ENCODE measurements at places on chromosomes 5 and 9.

DNA sequence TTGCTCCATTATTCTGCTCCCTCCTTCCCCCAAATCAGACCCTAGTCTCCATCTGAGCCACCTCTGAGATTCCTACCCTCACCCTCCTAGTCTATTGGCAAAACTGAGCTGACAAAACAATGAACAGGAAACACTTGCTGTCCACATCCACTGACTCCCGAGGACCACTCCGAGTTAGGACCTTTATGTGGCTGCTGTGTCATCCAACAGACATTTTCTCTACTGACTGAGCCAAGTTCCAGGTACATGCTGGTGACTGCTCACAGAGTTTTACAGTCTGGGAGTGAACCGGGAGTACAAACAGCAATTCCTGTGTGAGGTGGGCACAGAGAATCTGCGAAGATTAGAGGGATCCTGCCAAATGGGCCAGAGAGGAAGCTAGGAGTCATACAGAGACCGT lies 39.2 kb downstream of the CFAP90 start:
- DNase-seq: no peak

DNA sequence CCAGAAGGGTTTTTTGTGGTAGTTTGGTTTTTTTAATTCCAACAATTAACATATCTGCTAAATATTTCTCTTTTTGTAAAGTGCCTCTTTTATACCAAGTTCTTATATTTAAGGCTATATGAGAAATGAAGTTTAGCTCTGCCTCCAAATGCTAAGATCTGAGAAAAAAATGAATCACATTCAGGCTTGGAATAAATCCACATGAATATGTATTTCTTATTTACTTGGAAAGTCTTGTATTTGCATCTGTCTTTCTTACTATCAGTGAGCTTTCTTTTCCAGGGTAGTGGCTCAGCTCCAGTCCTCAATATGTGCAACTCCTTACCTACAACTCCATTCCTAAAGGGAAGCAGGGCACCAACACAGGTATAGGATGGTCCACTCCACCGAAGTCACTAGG lies 127.9 kb downstream of the GLIS3 start:
- DNase-seq: no peak

DNA sequence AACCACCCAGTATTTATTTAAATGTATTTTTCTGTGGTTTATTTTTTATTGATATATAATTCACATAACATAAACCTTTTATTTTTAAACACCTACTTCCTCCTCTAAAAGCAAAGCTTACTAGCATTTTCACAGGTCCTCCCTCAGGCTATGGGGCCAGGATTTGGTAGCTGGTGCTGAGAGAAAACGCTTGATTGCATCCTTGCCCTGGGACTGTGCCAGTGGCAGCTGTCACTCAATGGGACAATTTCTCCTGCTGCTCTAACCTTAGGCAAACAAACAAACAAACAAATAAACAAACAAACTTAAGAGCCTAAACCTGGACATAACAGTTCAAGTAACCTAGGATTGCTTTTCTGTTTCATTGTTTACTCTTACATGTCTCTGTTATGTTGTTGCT lies 102.7 kb downstream of the FOCAD start:
- DNase-seq: no peak

DNA sequence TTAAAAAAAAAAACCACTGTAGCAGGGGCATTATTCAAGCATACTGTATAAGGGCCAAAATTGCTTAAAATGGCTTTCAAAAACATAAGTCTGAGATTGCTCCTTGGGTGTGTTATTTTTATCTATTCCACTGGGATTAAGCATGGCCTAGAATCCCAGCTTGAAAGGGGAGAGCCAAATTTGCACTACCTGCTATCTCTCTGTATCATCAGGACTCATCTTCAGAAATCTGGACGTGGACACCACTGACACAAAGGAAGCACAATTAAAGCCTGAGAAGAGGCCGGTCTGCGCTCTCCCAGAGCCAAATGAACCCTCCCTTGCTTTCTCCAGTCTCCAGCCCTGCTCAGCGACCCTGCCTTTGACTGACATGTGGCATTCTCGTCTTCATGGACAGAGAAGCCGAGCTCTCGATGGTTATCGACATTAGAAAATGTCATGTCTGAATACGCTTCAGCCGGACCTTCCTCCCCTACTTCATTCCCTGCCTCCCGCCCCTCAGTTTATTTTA lies 151.3 kb downstream of the EBF1 start:
- DNase-seq: no peak

DNA sequence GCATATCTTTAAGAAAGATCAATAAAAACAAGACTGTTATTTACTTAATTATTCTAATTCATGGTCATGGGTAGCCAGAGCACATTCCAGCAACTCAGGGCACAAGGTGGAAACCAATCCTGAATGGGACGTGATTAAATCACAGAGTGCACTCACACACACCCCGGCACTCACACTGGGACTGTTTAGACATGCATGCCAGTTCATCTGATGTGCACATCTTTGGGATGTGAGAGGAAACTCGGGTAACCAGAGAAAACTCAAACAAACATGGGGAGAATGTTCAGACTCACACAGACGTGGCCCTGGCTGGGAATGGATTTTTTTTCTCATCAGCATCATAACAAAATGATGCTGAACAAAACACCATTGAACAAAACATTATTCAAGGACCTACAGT lies 29.4 kb downstream of the SMAD5 start:
- no peak for DNase-seq

GRCh38 chr9:109640580-109641371 lies 139.2 kb upstream of the PALM2AKAP2 start:
- DNase-seq: no peak

GRCh38 chr5:90503596-90503995 lies 25.8 kb downstream of the LYSMD3 start:
- DNase-seq: no peak

- DNase-seq: no peak
Observed at GRCh38 chr9:77016526-77017504, 2.6 kb upstream of the FOXB2 start.

DNA sequence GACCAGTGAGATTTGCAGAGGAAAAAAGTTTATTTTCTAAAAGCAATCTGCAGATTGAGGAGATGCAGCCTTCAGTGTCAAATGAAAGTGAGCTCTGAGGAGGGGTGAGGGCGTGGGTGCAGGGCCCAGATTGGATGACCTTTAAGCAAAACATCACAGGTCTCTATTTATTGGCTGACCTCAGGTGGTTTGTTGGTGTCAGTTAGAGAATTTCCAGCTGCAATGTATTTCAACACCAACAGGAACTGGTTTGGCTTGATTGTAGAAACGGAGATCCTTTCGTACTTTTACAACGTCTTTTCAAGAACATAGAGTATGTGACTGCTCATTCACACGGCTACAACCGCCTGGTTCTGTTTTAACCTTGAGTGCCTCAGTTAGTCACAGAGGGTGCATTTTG lies 1069.1 kb downstream of the EFNA5 start:
- no peak for DNase-seq

- no peak for DNase-seq
Observed at GRCh38 chr5:155512329-155512728, 498.8 kb downstream of the KIF4B start.

GRCh38 chr5:73394610-73395009 lies 54.0 kb downstream of the FOXD1 start:
- no peak for DNase-seq

DNA sequence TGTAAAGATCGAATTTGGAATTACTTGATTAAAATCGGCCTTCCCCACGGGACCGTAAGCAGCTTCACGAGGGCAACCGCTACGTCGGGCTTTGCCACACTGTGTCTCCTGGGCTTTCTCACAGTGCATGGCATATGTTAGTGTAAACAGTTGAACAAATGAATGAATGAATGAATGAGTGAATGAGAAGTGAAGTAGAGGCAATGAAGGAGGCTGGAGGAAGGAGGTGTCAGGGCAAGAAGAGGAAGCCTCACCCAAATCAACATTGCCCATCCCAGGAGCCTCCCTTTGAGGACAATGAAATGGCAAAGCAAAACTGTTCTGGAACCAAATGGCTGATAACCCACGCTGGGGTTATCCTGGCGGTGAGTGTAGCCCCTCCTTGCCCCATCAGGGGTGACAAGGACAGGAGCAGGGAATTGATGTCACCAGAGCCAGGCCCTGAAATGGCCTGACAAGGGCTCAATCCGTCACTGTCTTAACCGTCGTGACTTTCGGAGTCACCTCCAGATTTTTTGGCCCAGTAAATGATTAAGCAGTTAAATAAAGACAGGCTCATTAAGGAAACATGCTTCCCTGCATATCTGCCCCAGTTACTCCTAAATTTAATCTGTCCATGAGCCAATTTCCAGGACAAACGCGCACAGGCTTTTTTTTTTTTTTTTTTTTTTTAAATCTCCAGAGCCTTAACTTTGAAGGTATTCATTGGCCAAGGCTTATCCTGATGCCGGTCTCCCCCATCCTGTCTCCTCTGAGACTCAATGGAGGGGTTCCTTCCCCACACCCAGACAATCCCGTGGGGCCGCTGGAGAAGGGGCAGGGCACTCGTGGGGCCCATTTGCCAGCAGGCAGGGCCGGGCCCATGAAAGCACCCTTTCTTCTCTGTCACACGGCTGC lies 88.4 kb upstream of the BOD1 start:
- no peak for DNase-seq

DNA sequence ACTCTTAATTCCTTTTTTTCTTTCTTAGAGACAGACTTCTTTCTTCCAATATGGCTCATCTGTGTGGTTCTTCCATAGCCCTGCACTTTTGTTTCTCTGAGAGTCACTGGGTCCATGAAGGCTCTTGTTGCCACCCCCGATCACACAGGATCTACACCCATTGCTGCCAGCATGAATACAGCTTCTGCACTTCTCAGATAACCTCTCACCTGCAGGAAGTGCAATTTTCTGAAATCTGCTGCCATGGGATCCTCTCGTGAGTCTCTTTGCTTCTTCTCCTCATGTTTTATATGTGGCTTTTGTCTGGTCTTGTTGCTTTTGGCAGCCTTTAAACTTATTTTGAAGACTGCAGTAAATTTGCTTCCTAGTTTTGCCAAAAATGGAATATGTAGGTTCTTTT lies 171.2 kb downstream of the TMEM167A start:
- DNase-seq: no peak

DNA sequence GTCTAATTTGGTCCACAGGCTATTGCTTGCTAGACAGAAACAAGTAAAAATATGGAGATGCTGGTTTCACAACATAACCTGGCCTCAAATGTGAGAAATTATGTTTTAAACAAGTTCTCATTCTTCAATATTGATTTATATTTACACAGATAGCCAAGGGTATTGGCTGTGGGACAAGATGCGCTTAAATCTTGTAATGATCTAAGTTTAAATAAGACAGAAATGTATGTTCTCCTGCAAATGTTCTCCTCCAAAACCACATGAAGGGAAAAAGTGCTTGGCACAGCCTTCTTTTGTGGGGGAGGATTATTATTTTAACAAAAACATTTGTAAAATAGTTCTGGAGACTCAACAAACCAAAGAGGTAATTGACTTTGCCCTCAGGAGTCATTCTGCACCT lies 356.0 kb downstream of the DMAC1 start:
- no peak for DNase-seq

DNA sequence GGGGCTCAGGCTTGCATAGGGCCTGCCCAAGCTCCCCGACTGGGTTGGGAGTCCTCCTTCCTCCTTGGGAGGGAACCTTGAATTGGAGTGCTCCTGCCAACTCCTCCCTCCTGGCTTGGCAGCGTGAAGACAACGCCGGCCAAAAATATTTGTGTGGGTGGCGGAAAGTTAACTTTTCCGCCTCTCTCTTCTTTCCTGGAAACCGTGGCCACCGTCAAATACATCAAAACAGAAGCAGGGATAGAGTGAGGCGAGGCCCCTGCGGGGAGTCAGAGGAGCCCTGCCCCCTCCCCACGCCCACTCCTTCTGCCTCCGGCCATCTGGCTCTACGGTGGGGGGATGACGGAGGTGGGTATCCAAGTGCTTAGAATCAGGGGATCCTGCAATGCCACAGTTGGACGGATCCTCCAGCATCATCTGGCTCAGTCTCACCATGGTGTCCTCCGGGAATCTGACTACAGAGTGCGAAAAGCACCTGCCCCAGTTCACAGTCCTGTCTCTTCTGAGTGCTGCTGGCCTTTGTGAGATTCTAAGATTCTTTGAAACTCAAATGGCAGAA lies 25.2 kb upstream of the SYNPO start:
- DNase-seq: no peak

DNA sequence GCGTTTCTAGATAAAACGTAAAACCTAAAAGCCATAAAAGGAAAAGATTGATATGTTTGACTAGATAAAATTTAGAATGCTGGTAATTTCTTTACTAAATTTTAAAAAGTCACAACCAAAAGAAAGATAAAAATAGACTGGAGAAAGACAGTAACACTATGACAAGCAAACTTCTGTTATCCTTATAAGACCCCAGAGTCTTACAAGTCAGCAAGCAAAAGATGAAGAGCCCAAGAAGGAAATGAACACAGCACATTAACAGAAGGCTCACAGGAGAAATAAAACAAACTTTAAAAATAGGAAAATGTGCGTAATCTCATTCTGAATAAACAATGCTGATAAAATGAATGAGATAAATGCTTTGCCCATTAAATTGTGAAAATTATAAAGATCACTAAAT lies 29.7 kb downstream of the IL7R start:
- DNase-seq: no peak

DNA sequence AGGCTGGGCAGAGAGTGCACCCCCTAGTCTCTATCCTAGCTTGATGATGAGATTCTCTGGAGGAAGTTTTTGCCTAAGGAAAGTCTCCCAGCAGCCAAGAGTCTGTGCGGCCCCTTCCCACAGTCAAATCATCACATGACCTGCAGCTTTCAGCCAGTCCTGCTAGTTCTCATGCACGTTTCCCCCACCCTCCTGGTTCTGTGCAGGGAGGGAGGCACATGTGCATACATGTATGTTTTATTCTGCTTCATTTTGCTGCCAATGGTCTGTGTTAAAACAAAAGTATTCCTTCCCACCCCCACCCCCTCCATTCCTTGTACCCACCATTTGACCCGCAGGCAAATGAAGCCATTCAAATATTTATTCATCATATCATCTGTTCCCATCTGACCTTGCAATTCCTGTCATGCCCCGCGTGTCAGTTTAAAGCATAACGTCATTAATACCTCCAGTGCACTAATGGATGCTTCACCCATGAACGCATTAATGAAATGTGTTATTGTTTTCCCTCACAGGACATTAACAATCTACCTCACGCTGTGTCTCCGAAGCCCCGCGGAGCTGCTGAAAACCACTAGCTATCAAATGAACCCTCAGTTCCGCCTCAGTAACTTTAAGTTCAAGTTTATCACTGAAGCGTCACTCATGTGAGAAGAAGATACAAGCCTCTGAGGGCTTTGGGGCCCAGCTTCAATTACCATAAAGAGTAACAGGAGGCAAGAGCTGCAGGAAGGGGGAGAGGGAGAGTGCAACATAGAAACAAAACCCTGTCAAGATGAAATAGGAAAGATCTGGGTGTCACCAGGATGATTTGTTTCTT lies 139.6 kb downstream of the RASEF start:
- DNase-seq: no peak
